ENCODE measurements at places on chromosomes 11 and 22.

DNA sequence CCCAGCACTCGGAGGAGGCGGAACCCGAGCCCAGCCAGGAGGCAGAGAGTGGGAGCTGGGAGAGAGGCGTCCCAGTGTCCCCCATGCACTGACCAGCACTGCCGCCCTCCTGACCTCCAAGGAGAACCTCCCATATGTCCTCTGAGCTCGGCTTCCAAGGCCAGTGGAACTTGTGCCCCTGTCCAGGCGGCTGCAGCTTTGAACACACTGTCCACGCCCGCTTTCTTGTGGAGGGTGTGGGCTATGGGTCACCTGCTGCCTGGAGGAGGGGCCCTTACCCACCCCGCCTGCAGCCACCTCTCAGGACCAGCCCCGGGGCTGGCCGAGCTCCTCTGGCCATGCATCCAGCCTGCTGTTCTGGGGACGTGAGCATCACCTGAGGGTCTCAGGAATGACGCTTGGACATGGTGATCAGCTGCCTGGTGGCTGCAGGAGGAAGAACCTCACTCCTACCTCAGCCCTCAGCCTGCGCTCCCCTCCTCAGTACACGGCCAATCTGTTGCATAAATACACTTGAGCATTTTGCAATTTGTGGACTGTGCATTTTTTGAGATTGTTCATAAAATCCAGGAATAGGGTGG lies 22.2 kb upstream of the MUC5B start:
- no peak for DNase-seq

DNA sequence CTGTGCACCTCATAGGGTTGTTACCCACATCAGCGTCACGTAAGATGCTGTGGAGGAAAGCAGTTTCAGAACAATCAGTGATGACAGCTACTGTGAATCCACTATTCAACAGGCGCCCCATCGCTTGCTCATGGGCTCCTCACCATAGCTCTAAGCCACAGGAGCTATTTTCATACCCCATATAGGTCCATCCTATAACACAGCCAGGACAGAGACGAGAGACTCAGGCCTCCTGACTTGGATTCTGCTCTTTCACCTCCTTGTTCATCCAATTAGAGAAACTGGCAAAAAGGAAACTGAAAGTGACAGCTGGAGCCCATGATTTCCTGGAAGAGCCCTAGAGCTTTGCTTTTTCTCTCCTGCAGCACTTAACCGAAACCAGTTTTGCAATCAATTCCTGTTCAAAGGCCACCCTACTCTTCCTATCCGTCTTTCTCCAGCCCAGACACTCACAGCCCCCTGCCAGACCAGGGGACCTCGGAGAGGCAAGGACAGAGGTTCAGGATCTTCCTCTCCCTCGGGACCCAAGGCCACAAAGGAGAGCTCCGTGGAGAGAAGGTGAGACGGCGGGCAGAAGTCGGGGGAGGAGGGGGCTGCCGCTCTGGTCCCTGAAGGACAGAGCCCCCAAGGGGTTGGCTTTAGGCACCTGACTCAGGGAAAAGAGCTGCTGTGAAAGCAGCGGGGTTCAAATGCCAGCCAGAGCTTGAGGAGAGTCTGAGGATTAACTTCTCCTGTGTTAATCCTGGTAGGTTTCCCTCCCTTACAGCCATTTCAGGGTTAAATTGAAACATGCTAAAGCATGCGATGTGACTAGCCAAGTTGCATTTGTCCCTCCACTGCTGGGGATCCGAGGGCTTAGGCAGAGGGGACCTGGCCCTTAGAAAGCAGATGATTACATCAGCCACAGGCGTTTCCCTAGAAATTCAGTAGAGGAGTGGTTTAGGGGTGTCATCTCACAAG lies at the start of gene APOL6:
TSS of gene APOL6 (plus strand) at position 381 of the 960 bp plus-strand sequence. CDS start 7,980 bp downstream, outside the sequence.
- no peak for DNase-seq

GRCh38 chr22:41562461-41562860 lies 1.7 kb downstream of the CSDC2 start:
- DNase-seq: no peak

DNA sequence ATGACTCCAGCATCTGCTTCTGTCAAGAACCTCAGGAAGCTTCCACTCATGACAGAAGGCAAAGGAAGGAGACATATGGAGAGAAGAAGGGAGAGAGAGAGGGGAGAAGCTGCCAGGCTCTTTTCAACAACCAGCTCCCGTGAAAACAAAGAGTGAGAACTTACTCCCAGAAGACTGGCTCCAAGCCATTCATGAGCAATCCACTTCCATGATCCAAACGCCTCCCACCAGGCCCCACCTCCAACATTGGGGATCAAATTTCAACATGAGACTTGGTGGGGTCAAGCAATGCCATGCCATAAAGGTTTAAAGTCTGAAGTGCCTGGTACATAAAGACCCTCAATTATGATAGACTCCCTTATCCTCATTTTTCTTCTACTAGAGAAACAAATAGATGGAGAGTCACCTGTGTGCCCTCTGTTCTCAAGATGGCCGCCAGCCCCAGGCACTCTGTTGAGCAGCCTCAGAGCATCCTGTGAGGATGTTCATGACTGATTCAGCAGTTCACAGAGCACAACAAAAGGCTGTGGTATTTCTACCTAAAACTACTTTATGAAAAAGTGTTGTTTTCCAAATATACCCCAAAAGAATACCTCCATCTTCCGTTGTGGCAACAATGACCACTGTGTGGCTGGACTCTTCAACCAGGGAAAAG lies 69.0 kb upstream of the CRTAM start:
- DNase-seq: no peak

GRCh38 chr11:130761560-130762220 lies 154.6 kb downstream of the SNX19 start:
- DNase-seq: no peak

DNA sequence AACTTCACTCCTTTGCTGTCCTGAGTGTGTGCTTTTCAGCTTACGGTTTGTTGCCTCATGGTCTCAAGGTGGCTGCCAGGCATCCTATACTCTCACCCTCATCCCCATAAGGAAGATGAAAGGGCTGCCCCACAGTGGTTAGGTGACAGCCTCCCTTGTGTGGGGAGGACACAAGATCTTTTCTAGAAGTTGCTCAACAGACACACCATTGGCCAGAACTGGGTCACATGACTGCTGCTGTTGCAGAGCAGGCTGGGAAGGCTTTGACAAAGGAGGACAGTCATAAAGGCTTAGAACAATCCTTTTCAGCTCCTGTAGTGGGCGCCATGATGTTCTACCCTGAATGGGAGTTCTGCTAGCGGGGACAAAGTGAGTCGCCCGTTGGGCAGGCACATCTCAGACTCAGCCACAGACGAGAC lies 69.7 kb upstream of the RASD2 start:
- no peak for DNase-seq

DNA sequence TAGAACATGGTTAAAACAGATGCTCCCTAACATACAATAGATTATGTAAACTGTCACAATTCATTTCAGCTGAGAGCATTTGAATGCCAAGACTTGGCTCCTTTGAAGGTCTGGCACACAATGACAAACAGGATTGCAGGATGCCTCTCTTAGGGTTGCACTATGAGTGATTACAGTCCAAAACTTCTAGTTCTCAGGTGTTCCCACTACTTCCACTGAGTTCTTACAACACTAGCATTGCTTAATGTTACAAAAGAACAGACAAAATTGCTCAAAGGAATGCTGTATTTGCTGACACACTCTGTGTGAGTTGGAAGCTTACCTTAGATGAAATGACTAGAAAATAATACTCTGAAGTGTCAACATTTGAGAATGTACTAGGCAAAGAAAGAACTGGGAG lies 2413.8 kb upstream of the RAG2 start:
- no peak for DNase-seq

GRCh38 chr11:126790550-126791081 lies 210.0 kb downstream of the KIRREL3 start:
- DNase-seq: no peak

- DNase-seq: no peak
These were observed 16.4 kb upstream of the KCTD14 start for GRCh38 chr11:78039391-78039918.

- no peak for DNase-seq
These were observed 78.5 kb downstream of the TRAF6 start for GRCh38 chr11:36431429-36432092.

GRCh38 chr22:48488611-48489511 lies 1338.8 kb downstream of the BRD1 start:
- no peak for DNase-seq

GRCh38 chr11:11668274-11668673 lies 46.5 kb upstream of the GALNT18 start:
- no peak for DNase-seq
